Lower lobe of right lung (tissue), 2 donors: ENCODE measurements at places on chromosomes 11 and 22. TPM values are rescaled to one million over a fixed set of nuclear protein-coding genes. Genes with fewer than 3 reads are reported as not detected.

- DNase-seq, result no peak
Measured at GRCh38 chr11:12280199-12280837, 97.1 kb upstream of the PARVA start.

APOBEC3C gene
- 27.8 TPM for total RNA-seq

- DNase-seq, result no peak
Measured at GRCh38 chr22:47575291-47575690, 812.8 kb downstream of the TBC1D22A start.

OR56A1 gene
- total RNA-seq, result not detected

CYP2D6 gene
- total RNA-seq, result 1.4 TPM

CYTH4 gene
- 45.4 TPM for total RNA-seq

LDHAL6A gene
- total RNA-seq, result not detected

DNA sequence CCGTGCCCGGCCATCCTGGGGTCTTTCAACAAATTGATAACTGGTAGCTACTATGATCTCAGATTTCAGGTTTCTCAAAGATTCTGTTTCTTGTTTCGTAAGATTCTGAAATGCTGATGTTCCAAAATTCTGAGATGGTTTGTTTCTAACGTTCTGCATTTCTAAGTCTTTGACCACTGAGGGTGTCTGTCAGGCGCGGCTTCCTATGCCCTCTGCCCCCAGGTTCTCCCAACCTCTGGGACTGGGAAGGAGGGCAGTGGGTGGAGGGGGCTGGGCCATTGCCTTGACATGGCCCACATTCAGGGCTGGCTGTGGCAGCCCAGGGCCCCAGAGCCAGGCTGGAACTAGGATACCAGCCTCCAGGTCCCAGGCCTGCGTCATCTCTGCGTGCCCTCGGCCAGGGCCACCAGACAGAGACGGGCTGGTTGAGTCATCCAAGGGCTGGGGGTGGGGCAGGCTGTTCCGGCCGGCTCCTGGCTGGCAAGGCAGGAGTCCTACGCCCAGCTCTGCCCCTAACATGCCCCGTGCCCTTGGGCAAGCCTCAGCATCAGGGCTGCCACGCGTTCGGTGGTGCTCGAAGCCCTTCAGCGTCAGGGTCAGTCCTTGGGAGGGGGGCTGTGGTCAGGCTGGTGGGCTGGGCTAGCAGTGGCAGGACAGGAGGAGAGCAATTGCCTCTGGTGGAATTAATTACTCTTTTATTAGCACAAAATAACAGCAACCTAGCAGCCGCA, 5.2 kb downstream of the TMEM134 start:
- peak; percentile 88 for DNase-seq

DNA sequence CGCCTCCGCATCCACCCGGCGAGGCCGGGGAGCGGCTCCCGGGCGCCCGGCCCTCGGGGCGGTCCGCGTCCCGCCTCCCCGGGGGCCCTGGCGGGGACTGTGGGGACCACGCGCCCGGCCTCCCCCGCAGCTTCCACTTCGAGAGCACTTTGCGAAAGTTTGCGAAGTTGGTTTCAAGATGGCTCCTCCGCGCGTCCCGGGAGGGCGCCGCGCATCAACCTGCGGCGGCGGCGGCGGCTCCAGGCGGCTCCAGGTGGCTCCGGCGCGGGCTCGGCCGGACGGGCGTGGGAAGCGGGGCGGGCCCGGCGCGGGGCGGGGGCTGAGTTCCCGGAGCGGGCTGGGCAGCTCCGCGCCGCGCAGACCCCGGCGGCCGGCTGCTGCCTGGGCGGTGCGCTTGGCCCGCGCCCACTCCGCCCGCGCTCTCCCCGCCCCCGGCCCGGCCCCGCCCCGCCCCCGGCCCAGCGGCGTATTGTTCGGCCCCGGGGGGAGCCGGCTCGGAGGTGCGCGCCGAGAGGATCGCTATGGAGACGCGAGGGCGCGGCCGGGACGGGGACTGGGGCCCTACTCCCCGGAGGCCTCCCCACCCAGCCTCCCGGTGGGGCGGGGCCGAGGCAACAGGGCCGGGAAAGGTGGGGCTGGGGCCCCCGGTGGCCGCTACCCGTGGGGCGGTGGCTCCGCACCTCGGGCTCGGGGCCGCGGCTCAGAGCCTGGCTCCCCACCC, at the start of gene CELSR1:
Gene CELSR1, minus strand, starts transcription at position 396 of the 721 bp plus-strand sequence. CDS start 450 bp downstream, outside the sequence.
- DNase-seq, result peak; percentile 89

APOL5 gene
- not detected for total RNA-seq
